ENCODE measurements at places on chromosomes 1 and 21.
A peak's percentile ranks its signal among the peaks of the same experiment; 100 is the strongest.

- DNase-seq, result peak; percentile 70
Measured at GRCh38 chr1:235275223-235275622, 52.8 kb downstream of the ARID4B start.

GRCh38 chr21:34157521-34157920 lies 84.1 kb downstream of the MRPS6 start:
- no peak for DNase-seq

DNA sequence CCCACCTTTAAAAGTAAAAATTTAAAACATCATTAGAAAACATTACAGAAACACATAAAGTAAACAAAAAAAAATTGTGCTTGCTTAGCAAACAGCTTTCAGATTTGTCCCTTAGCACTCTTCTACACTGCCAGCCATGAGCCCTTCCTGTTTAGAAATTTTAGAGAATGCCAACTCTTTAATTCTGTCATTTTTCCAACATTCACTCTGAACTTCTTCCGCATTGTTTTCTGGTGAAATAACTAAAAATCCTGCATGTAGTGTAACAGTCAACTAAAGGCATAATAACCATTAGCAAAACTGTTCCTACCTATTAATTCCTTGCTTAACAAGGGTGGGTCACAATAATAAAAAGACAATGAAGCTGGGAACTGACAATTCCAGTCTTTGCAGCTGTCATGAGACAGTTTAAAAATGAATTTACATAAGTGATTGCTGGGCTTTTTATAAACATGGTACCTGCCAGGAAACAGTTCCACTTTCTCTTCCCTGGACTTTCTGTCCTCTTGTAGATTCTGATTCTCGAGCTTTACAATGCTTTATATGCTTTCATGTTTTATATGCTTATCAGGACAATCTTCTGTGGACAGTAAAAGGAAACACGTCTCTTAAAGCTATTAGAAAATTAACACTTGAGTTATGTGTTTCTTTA lies 19.0 kb downstream of the GNG12 start:
- DNase-seq, result no peak

- peak; percentile 2 for DNase-seq
Measured at GRCh38 chr1:84889437-84889836, 3.6 kb downstream of the LPAR3 start.

- no peak for DNase-seq
Measured at GRCh38 chr1:170284512-170284911, 138.8 kb downstream of the NTMT2 start.

DNA sequence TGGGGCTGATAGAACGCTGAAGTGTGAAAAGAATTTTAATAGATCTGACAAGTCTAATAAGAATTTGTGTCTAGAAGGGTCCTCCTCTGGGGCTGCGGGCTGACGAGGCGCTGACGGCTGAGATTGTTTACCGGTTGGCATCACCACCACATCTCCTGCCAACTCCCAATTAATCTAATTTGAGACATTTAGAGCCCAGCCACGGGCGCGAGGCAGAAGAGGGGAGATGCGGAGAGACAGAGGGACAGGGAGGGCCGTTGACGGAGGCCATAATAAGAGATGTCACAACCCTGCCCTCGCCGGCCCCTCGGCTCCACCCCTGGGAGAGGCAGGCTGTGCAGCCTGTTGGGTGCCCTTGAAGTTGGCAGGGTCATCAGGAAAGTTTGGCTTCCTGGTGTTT lies 109.3 kb downstream of the PAX7 start:
- no peak for DNase-seq

- no peak for DNase-seq
Measured at GRCh38 chr1:31549809-31550620, 26.3 kb upstream of the TINAGL1 start.

DNA sequence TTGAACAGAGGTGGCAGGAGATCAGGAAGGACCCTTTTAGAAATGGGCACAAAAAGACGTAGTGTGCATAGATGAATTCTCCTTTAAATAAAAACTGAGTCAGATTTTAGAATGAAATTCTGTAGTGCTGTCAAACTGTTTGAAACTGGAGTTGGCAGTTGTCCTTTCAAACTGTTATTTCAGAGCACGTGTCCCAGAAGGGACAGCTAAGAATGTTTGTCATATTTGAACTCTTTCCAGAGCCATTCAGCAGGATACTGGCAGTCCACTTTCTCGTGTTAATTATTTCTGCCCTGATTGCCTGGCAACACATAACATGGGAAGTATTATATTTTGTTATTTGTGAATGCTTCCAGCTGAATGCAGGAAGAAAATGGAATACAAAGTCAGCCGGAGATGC lies 212.3 kb upstream of the DPYD start:
- no peak for DNase-seq

DNA sequence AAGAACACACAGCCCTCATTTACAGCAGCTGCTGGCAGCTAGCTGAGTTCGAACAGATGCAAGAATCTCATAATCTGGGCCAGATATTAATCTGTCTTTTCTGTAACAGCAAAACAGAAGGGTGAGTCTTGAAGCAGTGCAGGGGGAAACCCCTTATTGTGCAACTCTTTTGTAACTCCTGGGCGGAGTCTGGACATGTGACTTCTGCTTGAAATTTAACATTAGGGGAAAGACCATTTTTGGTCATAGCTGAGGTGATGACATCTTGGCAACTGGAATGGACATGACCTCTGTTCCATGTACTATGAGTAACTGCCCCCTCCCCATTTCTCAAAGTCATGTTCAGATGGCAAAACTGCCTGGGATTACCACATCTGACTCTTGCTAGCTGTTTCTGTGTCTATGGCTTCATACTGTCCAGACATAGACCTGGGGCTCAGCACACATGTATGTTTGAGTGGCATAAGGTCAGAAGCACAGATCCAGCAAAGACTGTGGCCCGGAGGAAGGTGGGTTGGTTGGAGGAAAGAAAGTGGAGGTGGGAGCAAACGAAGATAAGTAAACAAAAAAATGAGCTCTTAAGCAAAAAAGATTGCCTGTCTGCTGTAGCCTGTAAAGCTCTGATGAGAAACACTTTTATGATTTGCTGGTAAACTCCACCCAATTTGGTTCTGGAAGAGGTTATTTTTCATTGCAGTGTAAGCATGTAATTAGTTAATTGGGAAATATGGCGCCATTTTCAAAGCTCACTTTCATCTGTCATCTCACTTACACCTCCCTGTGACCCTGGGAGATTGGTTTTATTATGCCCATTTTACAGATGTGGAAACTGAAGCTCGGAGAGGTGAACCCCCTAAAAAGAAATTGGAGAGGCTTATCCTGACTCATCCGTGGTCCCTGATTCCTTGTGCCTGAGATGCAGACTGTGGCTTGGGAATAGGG lies 26.1 kb downstream of the ETS2 start:
- DNase-seq, result peak; percentile 95

GRCh38 chr1:206794294-206794908 lies 22.1 kb upstream of the IL10 start:
- no peak for DNase-seq

GRCh38 chr21:31667132-31667531 lies 7.6 kb downstream of the SOD1 start:
- no peak for DNase-seq

DNA sequence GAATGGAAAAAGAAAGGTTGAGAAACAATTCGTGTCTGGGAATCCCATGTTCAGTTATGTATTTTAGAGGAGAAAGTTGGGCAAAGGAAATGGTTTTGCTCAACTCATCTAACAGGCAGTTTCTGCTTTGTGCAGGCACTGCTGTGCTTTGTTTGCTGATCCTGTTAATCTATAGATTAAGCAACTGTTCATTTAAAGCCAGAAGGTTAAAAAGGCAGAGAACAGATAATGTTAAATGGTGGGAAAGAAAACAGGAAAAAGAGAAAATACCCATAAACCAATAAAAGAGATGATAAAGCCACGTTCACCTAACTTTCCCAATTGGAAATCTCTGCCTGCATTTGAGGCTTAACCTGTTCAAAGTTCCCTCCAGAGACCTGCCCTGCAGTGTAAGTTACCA lies 70.0 kb downstream of the APP start:
- no peak for DNase-seq

DNA sequence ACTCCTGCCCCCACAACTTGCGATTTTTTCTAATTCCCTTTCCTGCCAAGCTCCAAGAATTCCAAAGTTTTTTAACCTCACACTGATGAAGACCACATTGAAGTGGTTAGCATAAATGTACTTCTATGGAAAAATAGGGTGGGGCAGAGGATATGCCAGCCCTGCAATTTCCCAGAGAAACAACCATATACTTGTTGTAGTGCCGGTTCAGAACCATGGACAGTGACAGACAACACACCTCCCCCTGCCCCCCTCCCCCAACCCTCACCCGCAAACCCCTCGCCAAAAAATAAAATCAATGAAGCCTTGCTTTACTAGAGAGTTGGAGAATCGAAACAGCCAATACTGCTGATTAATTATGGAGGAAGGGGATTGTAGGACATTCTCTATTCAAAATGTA lies 109.5 kb upstream of the GRIK3 start:
- DNase-seq, result peak; percentile 12

DNA sequence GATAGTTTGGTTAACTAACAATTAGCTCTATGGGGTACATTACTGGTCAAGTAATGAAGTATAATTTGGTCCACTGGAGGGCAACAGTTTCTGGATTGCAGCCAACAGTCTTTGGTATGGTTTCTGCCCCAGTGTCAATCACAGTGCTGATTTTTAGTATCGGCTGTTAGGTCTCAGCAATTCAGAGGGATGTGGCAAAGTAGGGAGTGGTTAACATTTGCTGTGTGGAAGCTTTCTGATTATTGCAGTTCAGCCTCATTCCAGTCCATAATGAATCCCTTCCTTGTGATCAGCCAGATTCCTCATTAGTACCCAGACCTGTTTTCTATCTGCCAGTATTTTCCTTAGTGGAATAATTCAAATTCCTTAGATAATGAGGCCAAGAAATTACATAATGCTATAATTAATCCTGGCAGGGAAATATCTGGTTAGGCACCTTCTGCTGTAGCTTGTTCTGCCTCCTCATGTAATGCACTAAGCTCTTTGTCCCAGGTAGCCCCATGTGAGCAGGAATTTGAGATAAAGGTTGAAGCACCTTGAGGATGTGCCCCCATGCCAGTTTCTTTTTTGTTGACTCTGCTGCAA lies 14.0 kb downstream of the F3 start:
- DNase-seq, result peak; percentile 79

GRCh38 chr1:4174291-4175200 lies 274.5 kb upstream of the C1orf174 start:
- DNase-seq, result no peak

GRCh38 chr1:206828765-206829164 lies 36.7 kb upstream of the IL20 start:
- DNase-seq, result no peak

GRCh38 chr1:230827081-230827681 lies 41.1 kb downstream of the C1orf198 start:
- no peak for DNase-seq

- no peak for DNase-seq
Measured at GRCh38 chr1:53979712-53980450, 33.7 kb downstream of the LRRC42 start.

DNA sequence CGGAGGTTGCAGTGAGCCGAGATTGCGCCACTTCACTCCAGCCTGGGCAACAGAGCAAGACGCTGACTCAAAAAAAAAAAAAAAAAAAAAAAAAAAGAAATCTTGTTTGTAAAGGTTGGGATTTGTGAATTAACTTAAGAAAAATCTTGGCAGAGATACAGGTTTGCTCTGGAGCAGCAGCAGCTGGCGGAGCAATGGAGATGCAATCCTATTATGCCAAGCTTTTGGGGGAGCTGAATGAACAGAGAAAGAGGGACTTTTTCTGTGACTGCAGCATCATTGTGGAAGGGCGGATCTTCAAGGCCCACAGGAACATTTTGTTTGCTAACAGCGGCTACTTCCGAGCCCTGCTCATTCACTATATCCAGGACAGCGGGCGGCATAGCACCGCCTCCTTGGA lies 5.6 kb downstream of the ZBTB8B start:
- DNase-seq, result no peak

- DNase-seq, result no peak
Measured at GRCh38 chr1:40454873-40455272, 4.6 kb downstream of the ZFP69B start.

GRCh38 chr1:153210206-153210605 lies 7.0 kb downstream of the LELP1 start:
- no peak for DNase-seq

DNA sequence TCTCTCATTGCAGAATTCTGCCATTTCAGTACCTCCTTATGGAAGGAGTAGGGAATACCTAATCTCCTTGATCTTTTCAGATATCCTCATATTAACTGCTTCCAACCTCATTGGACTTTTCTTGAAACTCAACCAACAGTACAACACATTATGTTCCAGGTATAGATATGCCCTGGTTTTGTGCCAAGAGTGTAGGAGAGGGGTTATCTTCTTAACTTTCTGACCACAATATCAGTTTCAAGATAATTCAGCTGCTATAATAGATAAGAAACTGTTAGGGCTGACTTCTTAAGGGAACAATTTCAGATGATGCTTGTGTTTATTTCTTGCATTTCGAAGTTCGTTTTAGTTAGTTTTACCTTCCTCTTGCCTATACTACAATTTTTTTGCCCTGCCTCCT lies 2.1 kb upstream of the LPGAT1 start:
- peak; percentile 61 for DNase-seq

DNA sequence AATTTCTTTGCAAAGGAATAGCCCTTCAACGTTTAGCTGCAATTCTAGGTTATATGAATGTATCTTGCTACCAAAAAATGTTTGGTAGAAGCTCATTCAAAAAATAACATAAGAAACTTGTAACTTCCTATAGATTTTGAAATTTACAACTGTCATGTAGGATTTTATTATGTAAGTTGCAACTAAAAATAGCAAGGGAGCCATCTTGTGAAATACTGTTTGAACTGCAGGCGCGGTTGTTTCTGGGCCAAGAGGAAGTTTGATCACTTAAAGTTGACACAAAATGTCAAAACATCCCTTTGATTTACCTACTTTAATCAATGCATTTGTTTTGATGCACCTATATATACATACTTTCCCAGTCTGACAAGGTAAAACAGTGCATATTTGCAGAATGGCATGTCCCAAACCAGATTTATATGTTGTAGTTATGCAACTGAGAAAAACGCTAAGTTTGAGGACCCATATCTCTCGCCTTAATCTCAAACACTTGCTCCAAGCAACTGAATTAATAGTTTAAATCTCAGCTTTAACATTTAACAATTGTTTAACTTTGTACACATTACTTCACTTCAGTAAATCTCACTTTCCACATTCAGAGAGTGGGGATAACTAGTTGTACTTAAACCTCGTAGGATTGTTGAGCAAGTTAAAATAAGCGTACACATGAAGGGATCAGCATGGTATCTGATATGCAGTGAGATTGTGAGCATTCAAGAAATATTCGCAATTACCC lies 63.9 kb downstream of the KCNK2 start:
- peak; percentile 63 for DNase-seq

- peak; percentile 71 for DNase-seq
Measured at GRCh38 chr1:3155056-3155925, 86.3 kb downstream of the PRDM16 start.

DNA sequence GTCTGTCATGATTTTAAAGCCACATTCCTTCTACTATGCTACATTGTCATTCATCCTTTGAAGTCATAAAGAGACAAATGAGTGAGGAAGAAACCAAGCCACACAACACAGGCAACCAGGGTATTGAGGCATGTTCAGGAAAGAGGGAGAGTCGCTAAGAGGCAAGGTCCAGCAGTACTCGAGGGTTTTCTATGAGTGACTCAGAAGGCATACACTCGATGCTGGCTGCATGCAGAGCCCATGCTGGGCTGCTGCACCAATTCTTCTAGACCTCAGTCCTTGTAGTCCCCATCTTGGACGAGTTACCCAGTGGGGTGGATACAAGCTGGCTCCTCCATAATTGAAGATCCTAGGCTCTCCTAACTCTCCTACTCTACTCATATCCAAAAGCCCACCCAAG lies 57.6 kb downstream of the OLFML2B start:
- no peak for DNase-seq

All from hematopoietic multipotent progenitor cell treated with erythropoietin and hydrocortisone succinate and interleukin-3 and kit ligand, for 4 days (in vitro differentiated cells).